ENCODE measurements at places on chromosomes 4 and X.

DNA sequence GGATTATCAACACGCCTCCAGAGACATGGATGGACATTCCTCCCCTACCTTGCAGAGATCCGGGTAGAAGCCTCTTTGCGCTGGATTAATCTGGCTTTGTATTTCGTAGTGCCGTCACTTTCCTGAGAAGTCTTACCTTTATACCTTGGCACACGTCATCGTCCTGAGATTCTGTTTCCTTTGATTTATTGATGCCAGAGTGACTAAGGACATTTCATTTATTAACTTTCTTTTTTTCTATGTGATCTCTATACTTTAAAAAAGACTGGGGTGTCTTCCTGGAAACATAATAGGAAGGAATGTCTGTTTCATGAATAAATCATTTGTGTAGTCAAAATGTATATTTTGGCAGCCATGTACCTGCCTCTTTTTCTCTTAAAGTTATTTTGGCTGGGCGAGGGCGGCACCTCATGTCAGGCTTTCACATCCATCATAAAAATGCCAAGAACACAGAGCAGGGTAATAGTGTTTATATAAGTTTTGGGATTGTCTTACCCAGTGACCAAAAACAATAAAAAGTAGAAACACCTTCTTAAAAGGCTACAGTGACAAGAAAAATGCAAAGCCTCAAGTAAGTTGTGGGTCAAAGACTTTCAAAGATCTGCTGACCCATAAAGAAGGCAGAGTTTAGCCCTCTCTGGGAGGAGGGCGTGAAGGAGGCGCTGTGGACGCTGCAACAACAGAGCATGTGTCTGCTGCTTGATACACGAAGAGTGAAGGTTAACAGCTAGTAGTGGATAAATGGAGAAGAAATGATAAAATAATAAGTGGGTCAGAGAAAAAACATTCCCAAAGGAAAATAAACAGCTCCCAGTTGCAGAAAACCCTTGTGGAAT is 124.4 kb downstream of the SHROOM3 start:
- no peak for DNase-seq

GRCh38 chr4:155795991-155796390 is 37.2 kb downstream of the GUCY1B1 start:
- peak; percentile 18 for DNase-seq

- no peak for DNase-seq
Measured at GRCh38 chr4:53557669-53558064, 33.6 kb downstream of the LNX1 start.

GRCh38 chr4:165866019-165866650 is 6.9 kb upstream of the TLL1 start:
- DNase-seq = no peak

GRCh38 chr4:84003046-84003445 is 467.1 kb downstream of the GPAT3 start:
- no peak for DNase-seq

- no peak for DNase-seq
Measured at GRCh38 chrX:46712764-46713163, 46.2 kb downstream of the SLC9A7 start.

DNA sequence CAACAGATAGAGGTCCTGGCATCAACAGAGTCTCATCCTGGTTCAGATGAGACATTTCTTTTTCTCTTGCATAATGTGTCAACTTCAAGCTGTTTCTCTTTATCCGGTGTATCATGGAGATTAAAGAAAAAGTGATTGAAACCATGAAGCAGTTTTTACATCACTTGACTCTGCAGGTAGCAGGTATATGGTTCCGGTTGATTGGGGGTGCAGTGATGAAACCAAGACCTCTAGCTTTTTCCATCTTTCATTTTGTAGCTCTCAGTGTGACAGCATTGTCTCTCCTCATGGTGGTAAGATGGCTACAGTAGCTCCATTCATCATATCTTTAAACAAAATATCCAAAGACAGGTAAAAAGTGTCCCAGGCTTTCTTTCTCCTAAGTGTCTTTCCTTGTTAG is 2.4 kb upstream of the HOPX start:
- no peak for DNase-seq

- DNase-seq = peak; percentile 7
Measured at GRCh38 chrX:71366674-71367256, 608 bp downstream of the TAF1 start.

DNA sequence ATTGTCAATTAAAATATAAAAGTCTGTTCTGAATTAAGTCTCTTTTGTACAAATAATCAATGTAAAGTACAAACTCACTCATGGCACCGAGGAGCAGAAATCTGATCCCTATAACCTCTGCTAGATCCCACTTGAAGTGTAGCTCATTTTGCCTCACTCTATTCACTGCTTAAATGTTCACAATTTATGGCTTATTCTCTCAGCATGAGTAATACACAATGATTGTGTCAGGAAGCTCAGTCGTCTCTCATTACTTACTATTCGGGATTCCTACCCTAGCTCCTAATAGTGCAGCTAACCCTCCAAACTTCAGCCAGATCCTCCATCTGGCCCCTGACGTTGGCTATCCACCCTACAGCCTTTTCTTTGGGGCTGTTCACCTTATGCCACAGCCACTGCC is 4.7 kb upstream of the AMMECR1 start:
- DNase-seq = no peak

GRCh38 chrX:21934414-21934813 is 6.1 kb upstream of the SMS start:
- DNase-seq = no peak

- no peak for DNase-seq
Measured at GRCh38 chr4:139676913-139677585, 11.4 kb downstream of the MGST2 start.

DNA sequence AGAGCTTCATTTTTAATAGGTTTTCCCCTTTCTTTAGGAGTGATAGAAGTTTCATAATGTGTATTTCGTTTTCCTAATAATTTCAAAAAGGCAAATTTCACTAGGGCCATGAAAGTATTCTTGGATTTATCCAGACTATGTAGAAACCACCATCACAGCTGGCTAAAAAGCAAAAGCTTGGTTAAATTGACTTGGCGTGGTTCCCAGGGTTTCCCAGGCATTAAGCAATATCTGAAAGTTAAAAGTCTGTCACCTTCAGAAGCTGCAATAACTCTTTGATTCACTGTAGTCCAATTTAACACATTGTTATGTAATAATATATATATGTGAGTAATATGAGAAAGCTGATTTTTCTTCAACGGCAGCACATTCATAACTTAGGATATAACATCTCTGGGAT is 38.3 kb downstream of the NDNF start:
- DNase-seq = no peak

GRCh38 chr4:99208719-99209075 is 10.3 kb downstream of the ADH6 start:
- DNase-seq = no peak

- DNase-seq = no peak
Measured at GRCh38 chr4:45284400-45285085, 558.2 kb upstream of the GNPDA2 start.

DNA sequence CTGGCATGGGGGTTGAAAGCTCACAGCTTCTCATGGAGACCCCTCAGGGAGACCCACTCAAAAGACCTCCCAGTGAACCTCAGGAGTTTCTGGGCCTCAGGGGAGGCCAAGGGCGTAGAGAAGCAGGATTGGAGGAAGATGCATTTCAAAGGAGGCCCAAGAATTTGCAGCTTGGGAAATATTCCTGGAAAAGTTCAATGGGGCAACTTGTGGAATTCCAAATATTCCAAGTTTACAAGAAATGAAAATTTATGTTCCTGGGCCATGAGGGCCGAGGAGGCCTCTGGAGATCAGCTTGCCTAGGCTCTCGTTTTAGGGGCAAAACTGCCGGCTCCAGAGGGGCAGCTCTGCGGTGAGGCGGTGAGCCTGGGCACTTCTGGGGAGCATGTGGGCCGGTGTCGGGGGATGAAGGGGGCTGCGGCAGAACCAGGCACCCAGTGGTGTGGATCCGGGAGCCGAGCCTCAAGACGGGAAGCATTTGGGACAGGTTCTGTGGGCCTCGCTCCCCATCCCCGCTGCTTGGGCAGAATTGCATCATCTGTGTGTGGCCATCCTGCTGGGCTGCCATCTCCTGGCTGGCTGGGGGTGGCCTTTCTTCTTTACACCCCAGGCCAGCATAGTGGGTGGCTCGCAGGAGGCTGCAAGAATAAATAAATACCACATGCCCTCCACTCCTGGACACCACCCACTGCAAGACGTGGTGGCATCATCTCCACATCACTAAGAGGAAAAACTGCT is 54.6 kb upstream of the GPR78 start:
- no peak for DNase-seq

- DNase-seq = no peak
Measured at GRCh38 chr4:113673450-113673849, 88.1 kb downstream of the CAMK2D start.

- peak; percentile 62 for DNase-seq
Measured at GRCh38 chr4:88158489-88159228, at the start of gene ABCG2. ABCG2 (minus strand) TSS chr4:88158639; CDS start chr4:88139995, 18,644 bp downstream.

- no peak for DNase-seq
Measured at GRCh38 chr4:8303081-8303480, 33.5 kb downstream of the HTRA3 start.

DNA sequence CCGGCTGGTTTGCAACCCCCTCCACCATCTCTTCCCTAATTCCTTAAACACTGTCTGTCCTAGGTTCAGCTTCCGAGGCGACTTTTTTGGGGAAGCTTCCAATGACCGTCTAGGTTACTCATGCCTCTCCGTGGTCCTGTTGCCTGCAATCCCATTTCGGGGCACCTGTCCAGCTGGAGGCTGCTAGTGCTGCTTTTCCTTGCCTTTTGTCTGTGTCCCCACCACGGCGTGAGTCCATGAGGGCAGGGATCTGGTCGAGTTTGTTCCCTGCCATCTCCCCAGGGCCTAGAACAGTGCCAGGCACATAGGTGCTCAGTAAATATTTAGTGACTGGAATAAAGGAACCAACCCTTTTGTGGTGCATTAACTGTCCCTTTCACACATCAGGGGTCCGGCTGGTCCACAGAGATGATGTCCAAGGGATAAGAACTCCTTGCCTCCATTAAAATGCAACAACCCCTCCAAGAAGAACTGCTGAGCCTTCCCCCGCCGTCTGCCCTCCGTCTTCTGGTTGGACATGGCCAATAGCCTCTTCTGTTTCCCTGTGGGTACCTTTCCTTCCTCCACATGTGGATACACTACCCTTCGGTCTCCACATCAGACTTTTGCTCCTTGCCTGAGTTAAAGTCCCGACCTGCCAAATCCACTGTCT is 5.7 kb upstream of the SORCS2 start:
- DNase-seq = no peak

DNA sequence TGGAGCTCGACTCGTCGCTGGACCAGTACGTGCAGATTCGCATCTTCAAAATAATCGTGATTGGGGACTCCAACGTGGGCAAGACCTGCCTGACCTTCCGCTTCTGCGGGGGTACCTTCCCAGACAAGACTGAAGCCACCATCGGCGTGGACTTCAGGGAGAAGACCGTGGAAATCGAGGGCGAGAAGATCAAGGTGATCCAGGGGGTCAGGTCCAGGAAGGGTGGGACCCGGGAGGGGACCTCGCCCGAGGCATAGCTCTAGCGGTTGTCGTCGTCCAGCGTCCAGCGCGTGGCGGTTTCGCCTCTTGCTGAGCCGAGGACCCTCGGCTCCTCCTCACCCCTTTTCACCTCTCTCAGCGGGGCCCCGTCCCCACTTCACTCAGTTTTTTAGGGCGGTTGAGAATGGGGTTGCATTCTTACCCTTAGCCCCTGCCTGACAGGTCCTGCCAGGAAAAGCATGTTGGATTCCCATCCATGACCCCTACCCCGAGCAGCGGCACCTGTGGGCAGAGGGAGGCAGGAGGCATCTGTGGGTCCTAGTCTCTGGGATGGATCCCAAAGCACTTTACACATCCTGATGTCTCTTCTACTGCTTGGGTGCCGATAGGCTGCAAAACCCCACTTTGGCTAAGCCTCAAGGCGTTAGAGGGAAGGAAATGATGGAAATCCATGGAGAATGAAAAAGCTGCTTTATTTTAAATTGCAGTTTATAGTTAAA is 524 bp downstream of the RAB33A start:
- no peak for DNase-seq

DNA sequence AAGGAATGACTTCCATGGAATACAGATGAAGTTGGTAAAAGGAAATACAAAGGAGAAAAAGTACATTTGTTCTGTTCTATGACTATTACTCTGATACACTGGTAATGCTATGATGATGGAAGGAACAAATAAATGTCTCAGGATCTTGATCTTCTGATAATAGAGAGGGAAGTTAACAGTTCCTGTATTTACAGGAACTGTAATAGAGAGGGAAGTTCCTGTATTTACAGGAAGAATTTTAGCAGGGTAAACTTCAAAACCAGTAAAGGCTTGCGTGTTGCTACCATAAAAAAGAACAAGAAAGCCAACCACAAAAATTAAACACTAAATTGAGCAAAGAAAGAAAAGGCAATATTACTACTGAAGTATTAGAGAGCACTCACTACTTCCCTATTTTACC is 91.7 kb upstream of the HPGD start:
- DNase-seq = no peak

DNA sequence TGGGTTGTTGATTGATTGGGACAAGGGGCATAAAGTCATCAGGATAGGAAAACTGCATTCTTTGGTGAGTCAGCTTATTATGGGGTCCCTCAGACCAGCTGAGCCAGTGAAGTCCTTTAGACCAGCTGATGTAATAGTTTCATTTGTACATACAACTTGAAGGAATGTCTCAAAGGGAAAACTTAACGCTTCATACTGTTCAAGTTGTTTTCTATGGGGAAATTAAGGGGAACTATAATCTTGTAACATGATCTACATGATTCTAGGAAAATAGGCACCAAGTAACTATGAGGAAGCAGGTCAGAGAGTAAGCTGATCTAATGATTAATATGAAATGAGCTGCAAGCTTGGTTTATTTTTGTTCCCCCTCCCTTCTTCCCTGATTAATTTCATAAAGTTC is 175.1 kb upstream of the GRID2 start:
- no peak for DNase-seq

DNA sequence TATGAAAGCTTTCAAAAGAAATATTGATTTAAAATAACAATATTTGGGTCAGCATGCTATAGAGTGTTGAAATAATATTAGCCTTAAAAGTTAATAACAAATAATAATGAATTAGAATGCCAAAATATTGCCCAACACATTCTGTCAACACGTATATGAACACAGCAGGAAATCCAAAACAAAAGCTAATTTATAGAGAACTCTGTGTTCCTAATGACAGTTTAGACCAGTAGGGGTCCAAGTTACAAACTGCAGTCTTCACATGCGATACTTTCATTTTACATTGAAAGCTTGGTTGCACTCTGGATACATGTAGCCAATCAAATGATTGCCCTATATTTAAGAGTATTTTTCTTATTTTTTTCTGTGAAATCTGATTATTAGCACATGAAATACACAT is 274.4 kb downstream of the DCTD start:
- peak; percentile 0 for DNase-seq

GRCh38 chrX:72002875-72003274 is 92.2 kb downstream of the NHSL2 start:
- DNase-seq = no peak

DNA sequence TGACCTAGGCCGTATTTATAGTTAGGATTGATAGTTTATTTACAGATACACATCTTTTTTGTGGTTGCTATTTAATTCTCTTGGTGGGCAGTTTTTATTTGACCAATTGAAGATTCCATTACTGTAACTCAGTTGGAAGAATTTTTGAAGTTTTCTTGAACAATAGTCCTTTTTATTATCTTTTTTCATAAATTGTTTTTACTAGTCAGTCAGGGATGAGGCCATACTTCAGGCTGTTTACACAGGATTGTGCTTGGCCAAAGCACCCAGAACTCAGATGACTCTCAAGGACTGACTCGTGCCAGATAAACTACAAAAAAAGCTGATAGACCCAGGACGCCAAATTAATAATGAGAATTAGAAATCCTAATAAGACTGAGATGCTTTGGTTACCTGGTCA is 7.0 kb downstream of the HERC3 start:
- peak; percentile 16 for DNase-seq

- DNase-seq = peak; percentile 16
Measured at GRCh38 chr4:498328-498904, 540 bp downstream of the ZNF721 start.

- no peak for DNase-seq
Measured at GRCh38 chrX:31237189-31237588, 165.3 kb upstream of the FTHL17 start.
